Epithelial cell of alveolus of lung (primary cell): ENCODE measurements at places on chromosomes 3 and 15. TPM values are rescaled to one million over a fixed set of nuclear protein-coding genes. Genes with fewer than 3 reads are reported as not detected.

Gene PCOLCE2
- 1.6 and 2.6 TPM in 2 replicates for total RNA-seq

Gene GPR149
- not detected in 2 replicates for total RNA-seq

Gene AGTR1
- 3.0 and 3.6 TPM in 2 replicates for total RNA-seq

Gene KBTBD13
- 0.13 TPM in 1 of 2 replicates, not detected in the other for total RNA-seq

Gene LXN
- 441 and 503 TPM in 2 replicates for total RNA-seq

Gene THBS1
- total RNA-seq = 241 and 420 TPM in 2 replicates

Gene RYR3
- not detected in 2 replicates for total RNA-seq

Gene BTBD1
- total RNA-seq = 70.6 and 75.0 TPM in 2 replicates
